ENCODE measurements at places on chromosomes 2 and 18.

DNA sequence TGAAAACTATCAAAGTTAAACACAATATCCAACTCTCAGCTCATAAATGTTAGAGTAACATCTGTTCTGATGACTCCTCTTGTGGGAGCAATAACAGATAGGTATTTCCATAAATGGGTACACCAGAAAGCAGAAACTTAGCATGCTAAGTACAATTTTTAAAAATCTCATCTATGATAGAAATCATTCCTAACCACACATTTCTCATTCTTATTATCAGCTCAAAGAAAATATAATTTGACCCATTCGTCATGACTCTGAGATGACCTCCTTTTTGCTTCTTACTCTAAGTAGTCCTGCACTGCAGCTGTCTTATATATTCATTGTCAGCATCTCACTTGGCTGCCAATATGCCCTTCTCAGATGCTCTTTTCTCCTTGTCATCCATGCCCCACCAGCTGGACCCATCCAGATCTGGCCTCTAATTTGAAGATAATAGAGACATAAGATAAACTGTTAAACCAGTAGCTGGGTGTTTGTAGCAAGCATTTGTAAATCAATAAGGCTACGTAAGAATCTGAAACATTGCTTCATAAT, 298.3 kb downstream of the KCNS3 start:
- no peak for DNase-seq

DNA sequence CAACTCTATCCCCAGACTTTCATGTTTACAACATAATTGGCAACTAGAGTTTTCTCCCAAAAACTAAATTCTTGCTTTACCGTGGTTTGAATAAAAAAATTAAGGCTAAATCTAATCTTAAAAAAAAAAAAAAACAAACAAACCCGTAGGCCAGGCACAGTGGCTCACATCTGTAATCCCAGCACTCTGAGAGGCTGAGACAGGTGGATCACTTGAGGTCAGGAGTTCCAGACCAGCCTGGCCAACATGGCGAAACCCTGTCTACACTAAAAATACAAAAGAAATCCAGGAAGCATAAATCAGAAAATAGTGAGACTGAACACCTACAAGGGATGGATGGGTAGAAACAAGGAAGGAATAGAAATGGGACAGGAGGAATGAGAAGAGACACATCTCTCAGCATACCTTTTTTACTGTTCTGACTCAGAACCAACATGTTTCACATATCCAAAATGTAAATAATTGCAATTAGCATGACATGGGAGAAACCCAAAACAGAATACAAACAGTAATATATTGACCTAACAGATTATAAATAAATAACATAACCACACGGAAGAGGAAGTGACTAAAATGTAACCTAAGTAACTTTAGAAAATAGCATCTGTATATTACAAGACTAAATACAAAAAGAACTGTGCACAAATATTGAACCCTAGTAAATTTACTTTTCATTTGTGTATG, 17.5 kb downstream of the MGAT4A start:
- no peak for DNase-seq

GRCh38 chr18:61475931-61476330, 142.7 kb downstream of the CDH20 start:
- no peak for DNase-seq

- no peak for DNase-seq
Observed at GRCh38 chr2:179428649-179429048, 164.0 kb upstream of the SESTD1 start.

GRCh38 chr2:96730212-96730611, 9.7 kb downstream of the LMAN2L start:
- peak; percentile 70 for DNase-seq

DNA sequence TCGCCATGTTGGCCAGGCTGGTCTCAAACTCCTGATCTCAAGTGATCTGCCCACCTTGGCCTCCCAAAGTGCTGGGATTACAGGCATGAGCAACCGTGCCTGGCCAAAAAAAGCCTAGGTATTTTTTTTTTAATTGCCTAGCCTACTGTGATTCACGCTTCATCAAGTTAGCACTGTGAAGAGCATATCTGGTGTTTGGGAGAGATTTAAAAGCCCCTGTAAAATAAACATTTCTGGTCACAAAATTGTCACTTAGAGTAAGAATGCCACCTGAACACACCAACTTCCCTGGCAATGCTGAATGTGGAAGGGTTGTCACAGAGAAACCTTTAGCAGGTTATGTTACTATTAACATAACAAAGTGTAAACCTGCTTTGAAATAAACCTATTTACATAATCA, 39.7 kb upstream of the CHAC2 start:
- DNase-seq, result no peak
